ENCODE measurements at places on chromosomes 12 and 14. TPM values are rescaled to one million over a fixed set of nuclear protein-coding genes. Genes with fewer than 3 reads are reported as not detected.

DNA sequence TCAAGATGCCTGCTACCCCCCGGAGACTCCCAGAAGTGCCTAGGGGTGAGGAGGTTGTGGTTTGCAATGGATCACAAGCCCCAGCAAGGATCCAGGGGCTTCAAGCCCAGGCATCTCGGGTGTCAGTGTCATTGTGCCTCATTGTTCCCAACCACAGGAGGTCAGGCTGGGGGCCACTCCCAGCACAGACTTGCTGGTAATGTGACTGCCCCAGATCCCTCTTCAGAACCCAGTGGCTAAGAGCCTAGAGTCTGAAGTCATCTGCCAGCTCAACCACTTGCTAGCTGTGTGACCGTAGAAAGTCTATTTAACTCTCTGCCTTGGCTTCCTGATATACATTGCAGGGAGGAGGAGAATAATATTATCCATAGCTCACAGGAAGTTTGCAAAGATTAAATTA lies 7.7 kb upstream of the ASB2 start:
- H3K4me3 ChIP-seq, result no peak overlapping the region
- no peaks in the 10 kb centered on the region for H3K27me3 ChIP-seq
- H3K36me3 ChIP-seq, result no peaks in the 10 kb centered on the region
- peaks cover 8% of the 10 kb centered on the region for H3K4me1 ChIP-seq

- no peaks in the 10 kb centered on the region for H3K27me3 ChIP-seq
- peak overlapping the region; percentile 20 for H3K4me3 ChIP-seq
- peaks cover 30% of the 10 kb centered on the region for H3K4me1 ChIP-seq
- peak overlapping the region; percentile 100 for H3K27ac ChIP-seq
Measured at GRCh38 chr12:57087691-57088353, 1.1 kb upstream of the NAB2 start.

GRCh38 chr12:130796985-130797686 lies 41.9 kb downstream of the STX2 start:
- no peak for DNase-seq
- no peaks in the 10 kb centered on the region for H3K4me1 ChIP-seq
- no peaks in the 10 kb centered on the region for H3K36me3 ChIP-seq
- H3K4me3 ChIP-seq, result no peak overlapping the region

- peak; percentile 60 for DNase-seq
- peaks cover 21% of the 10 kb centered on the region for H3K4me1 ChIP-seq
- H3K27ac ChIP-seq, result no peak overlapping the region
- no peak overlapping the region for H3K4me3 ChIP-seq
- H3K36me3 ChIP-seq, result no peaks in the 10 kb centered on the region
Measured at GRCh38 chr12:102484428-102484958, 4.1 kb upstream of the IGF1 start.

- no peak for DNase-seq
- H3K4me1 ChIP-seq, result no peaks in the 10 kb centered on the region
- no peak overlapping the region for H3K4me3 ChIP-seq
- no peaks in the 10 kb centered on the region for H3K27me3 ChIP-seq
- H3K27ac ChIP-seq, result no peak overlapping the region
- no peaks in the 10 kb centered on the region for H3K36me3 ChIP-seq
Measured at GRCh38 chr14:63614679-63615363, 26.9 kb downstream of the WDR89 start.

- DNase-seq, result peak; percentile 41
- H3K27ac ChIP-seq, result peak within 1 kb of the TSS; percentile 65
- H3K36me3 ChIP-seq, result no peaks in the 10 kb centered on the region
- H3K27me3 ChIP-seq, result no peaks in the 10 kb centered on the region
Measured at GRCh38 chr12:10098791-10099190, at the start of gene CLEC1A. Gene CLEC1A (minus strand): TSS chr12:10098985. CDS start chr12:10098922, 63 bp downstream.

DNA sequence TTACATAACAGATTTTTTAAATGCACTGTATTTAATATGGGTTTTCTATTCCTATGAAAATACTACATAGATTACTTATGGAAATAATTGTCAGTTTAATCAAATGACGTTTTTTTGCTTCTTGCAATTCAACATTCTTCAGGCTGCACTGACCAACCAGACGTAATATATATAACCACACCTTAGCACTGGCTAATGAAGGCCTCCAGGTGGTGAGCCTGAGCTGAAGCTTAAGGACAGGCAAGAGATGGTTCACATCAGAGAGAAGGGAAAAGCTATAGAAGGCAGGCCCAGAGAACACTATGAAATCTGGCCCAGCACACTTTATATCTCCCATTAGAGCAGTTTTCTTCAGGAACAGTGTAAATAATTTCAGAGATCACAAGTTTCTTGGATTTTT lies 2.8 kb upstream of the MDGA2 start:
- H3K27me3 ChIP-seq, result peaks cover 49% of the 10 kb centered on the region
- no peak overlapping the region for H3K27ac ChIP-seq
- no peaks in the 10 kb centered on the region for H3K36me3 ChIP-seq
- DNase-seq, result no peak

DNA sequence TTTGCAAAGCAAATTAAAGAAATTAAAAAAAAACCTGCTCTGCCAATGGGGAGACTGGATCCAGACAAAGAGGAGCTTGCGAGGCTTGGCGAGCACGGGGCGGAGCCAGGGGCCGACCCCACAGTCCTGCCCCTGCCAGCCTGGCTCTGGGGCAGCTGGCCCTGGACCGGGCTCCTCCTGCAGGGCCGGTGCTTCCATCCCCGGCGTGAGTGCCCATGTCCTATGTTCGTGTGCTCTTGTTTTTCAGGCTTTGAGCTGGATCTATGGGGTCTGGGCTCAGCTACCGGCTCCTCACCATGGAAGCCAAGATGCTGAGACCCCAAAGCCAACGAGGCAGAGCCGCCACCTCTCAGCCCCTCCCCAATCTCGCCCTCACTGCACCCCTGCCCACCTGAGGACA lies 176.8 kb downstream of the KIF26A start:
- no peaks in the 10 kb centered on the region for H3K27me3 ChIP-seq
- no peaks in the 10 kb centered on the region for H3K36me3 ChIP-seq
- DNase-seq, result no peak
- H3K4me1 ChIP-seq, result no peaks in the 10 kb centered on the region
- H3K4me3 ChIP-seq, result no peak overlapping the region

DNA sequence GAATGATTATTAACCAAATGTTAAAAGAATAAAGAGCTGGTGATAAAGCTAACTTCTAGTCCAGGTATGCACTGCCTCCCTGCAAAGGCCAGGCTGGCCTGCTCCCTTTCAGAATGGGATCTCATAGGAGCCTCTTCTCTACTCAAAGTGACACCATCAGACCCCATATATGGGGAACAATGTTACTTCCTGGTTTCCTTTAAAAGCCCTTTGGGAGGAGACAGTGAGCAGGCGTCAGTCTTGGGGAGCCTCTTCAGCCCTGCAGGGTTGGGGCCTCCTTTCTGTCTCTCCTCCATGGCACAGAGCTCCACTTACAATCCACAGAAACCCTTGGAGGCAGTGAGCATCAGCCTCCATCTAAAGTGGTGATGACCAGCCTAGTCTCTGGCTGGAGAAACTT lies 17.3 kb upstream of the GPRC5A start:
- no peaks in the 10 kb centered on the region for H3K36me3 ChIP-seq
- H3K27me3 ChIP-seq, result no peaks in the 10 kb centered on the region
- H3K4me3 ChIP-seq, result no peak overlapping the region
- no peak for DNase-seq
- H3K27ac ChIP-seq, result peak overlapping the region; percentile 98

- H3K4me1 ChIP-seq, result peaks cover 11% of the 10 kb centered on the region
- H3K4me3 ChIP-seq, result no peak overlapping the region
- no peaks in the 10 kb centered on the region for H3K27me3 ChIP-seq
- peak; percentile 7 for DNase-seq
- no peaks in the 10 kb centered on the region for H3K36me3 ChIP-seq
Measured at GRCh38 chr14:71586131-71586897, 345.9 kb upstream of the RGS6 start.

DNA sequence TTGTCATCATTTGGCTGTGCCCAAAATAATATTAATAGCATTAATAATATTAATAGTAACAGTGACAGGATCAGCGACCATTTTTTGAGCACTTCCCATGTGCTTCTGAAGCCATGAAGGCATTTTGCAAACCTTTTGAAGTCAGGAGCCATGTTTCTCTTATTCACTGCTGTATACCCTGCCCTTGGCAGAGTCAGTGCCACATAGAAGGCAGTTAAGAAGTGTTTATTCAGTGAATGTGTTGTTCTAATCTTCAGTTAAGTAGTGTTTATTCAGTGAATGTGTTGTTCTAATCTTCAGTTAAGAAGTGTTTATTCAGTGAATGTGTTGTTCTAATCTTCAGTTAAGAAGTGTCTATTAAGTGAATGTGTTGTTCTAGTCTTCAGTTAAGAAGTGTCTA lies 319.7 kb upstream of the NAV3 start:
- no peak for DNase-seq
- H3K4me3 ChIP-seq, result no peak overlapping the region
- no peaks in the 10 kb centered on the region for H3K4me1 ChIP-seq
- H3K36me3 ChIP-seq, result no peaks in the 10 kb centered on the region
- H3K27me3 ChIP-seq, result no peaks in the 10 kb centered on the region

GRCh38 chr12:101697930-101698799 lies 725 bp downstream of the CHPT1 start:
- no peaks in the 10 kb centered on the region for H3K36me3 ChIP-seq
- peaks cover 21% of the 10 kb centered on the region for H3K4me1 ChIP-seq
- peak overlapping the region; percentile 91 for H3K27ac ChIP-seq
- H3K4me3 ChIP-seq, result peak overlapping the region; percentile 66
- peak; percentile 68 for DNase-seq

- no peak overlapping the region for H3K4me3 ChIP-seq
- no peaks in the 10 kb centered on the region for H3K4me1 ChIP-seq
- no peak for DNase-seq
- no peak overlapping the region for H3K27ac ChIP-seq
Measured at GRCh38 chr12:113305281-113305856, 29.5 kb downstream of the SLC8B1 start.

DNA sequence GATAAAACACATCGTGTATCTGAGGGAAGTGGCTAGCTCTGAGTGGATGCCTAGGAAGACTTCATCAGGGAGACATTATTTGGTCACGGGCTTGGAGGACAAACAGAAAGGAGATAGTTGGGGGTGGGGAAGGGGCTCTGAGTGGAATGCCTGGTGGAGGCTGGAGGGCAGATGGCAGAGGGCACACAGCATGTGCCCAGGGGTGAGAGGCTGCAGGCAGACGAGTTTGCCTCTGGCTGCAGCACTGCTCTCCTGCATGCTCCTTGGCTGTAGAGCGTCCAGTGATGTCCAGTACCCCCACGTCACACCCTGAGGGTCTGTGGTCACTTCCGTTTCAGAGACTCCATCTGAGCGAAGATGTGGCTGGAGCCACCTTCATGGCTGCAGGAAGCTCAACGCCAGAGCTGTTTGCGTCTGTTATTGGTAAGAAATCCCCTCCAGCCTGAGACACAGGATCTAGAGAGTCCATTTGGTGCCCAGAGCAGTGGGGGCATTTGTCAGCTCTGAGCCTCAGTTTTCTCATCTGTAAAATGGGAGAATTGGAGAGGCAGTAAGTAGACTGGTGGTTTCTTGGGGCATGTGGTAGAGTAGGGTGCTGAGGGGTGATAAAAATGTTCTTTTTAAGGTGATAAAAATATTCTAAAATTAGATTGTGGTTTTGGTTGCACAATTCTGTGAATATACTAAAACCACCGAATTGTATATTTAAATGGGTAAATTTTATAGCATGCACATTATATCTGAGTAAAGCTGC lies 71.7 kb upstream of the RIN3 start:
- no peaks in the 10 kb centered on the region for H3K36me3 ChIP-seq
- no peak for DNase-seq
- no peak overlapping the region for H3K27ac ChIP-seq

- H3K27me3 ChIP-seq, result no peaks in the 10 kb centered on the region
- H3K36me3 ChIP-seq, result no peaks in the 10 kb centered on the region
- peaks cover 42% of the 10 kb centered on the region for H3K4me1 ChIP-seq
- peak overlapping the region; percentile 44 for H3K27ac ChIP-seq
Measured at GRCh38 chr12:54356951-54357356, 7.3 kb downstream of the GPR84 start.

DNA sequence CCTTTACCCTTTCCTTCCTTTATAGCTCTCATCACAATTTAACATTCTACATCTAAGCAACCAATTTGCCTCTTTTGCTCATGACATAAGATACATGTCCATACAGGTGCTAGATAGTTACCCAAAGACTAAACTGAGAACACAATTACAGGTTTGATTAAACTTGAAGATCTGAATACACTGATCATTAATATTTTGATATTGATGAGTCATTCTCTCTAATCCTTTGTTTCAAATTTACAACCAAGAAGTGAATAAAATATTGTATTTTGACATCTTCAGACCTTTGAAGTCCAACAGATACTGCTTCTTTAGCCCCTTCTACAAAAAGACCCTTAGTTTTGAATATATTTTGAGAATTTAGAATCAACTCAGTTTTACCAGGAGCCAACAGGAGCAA lies 2.6 kb downstream of the NAP1L1 start:
- H3K27ac ChIP-seq, result no peak overlapping the region
- DNase-seq, result no peak
- H3K36me3 ChIP-seq, result no peaks in the 10 kb centered on the region
- peaks cover 8% of the 10 kb centered on the region for H3K4me1 ChIP-seq
- no peak overlapping the region for H3K4me3 ChIP-seq

GRCh38 chr14:23056145-23056955 lies 970 bp downstream of the CDH24 start:
- no peaks in the 10 kb centered on the region for H3K36me3 ChIP-seq
- peak overlapping the region; percentile 40 for H3K27ac ChIP-seq
- peaks cover 12% of the 10 kb centered on the region for H3K4me1 ChIP-seq

- no peak overlapping the region for H3K27ac ChIP-seq
- H3K27me3 ChIP-seq, result no peaks in the 10 kb centered on the region
- no peaks in the 10 kb centered on the region for H3K4me1 ChIP-seq
- no peak overlapping the region for H3K4me3 ChIP-seq
- no peak for DNase-seq
- no peaks in the 10 kb centered on the region for H3K36me3 ChIP-seq
Measured at GRCh38 chr14:76717508-76718290, 43.6 kb upstream of the VASH1 start.

DNA sequence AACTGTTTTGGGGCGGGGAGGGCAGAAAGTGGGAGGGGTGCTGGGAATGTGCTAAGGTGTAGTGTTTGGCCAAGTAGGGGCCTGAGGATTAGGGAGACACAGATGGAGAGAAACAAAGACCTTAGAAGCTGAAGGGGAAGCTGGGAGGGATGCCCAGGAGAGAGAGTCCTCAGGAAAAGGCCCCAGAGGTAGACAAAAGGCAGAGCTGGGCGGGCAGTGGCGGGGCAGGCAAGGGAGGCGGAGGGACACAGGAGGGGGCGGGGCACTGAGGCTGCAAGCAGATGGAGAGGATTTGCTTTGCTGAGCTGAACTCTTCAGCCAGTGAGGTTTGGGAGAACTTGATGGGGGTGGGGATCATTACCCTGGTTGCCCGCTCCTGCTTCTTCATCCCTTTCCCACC lies 2.8 kb downstream of the PTMS start:
- no peaks in the 10 kb centered on the region for H3K27me3 ChIP-seq
- peaks cover 34% of the 10 kb centered on the region for H3K4me1 ChIP-seq
- peak overlapping the region; percentile 86 for H3K27ac ChIP-seq
- DNase-seq, result peak; percentile 72
- H3K4me3 ChIP-seq, result peak overlapping the region; percentile 63
- H3K36me3 ChIP-seq, result no peaks in the 10 kb centered on the region

Gene AMN
- 247 TPM for polyA plus RNA-seq

Gene LRP1-AS
- polyA plus RNA-seq, result 0.59 TPM

Gene PMCH
- polyA plus RNA-seq, result not detected

Gene AMDHD1
- polyA plus RNA-seq, result 3.0 TPM

Gene ZNF384
- polyA plus RNA-seq, result 41.8 TPM

Gene LAG3
- polyA plus RNA-seq, result 1.2 TPM

Gene POTEG
- not detected for polyA plus RNA-seq

Gene TBX5
- 6.3 TPM for polyA plus RNA-seq

Gene HOXC6
- polyA plus RNA-seq, result 12.1 TPM
